Hematopoietic multipotent progenitor cell treated with erythropoietin and hydrocortisone succinate and interleukin-3 and kit ligand, for 8 days (in vitro differentiated cells): ENCODE measurements at places on chromosomes 13 and 19.

GRCh38 chr13:23074075-23074828 lies 106.5 kb upstream of the SGCG start:
- DNase-seq: no peak

DNA sequence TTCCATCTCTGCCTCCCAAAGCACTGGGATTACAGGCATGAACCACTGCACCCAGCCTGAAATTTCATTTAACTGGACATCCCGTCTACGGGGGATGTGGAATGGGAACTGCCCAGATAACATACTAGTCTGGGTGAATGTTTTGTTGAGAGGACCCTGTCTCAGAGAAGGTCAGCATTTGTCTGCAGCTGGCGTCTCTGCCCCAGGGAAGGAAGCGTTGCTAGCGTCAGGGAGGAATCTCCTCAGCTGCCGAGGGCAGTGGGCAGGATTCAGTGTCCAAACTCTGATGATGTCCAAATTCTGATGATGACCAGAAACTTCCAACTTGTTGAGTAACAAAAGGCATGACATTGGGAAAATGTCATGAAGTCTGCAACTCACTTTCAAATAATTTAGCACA lies 3.1 kb downstream of the NXNL1 start:
- no peak for DNase-seq

GRCh38 chr13:48562296-48563066 lies 29.6 kb upstream of the RCBTB2 start:
- DNase-seq: peak; percentile 69

DNA sequence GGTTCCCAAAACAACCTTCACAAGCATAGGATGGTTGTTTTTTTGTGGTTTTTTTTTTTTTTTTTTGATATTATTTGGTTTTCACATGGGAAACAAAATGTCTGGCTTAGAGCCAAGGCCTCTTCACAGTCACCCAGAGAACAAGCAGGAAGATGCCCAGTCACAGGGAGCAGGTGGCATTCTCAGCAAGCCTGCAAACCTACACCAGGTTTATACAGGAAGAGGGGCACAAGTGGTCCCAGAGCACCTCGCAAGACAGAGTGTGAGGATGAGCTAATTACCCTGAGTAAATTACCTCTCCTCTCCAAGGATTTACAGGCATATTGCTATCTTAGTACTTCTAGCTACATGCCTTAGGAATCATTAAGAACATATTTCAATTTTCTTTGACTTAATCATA lies 1375.6 kb downstream of the EFNB2 start:
- no peak for DNase-seq
